ENCODE measurements at places on chromosomes 11 and 22.

DNA sequence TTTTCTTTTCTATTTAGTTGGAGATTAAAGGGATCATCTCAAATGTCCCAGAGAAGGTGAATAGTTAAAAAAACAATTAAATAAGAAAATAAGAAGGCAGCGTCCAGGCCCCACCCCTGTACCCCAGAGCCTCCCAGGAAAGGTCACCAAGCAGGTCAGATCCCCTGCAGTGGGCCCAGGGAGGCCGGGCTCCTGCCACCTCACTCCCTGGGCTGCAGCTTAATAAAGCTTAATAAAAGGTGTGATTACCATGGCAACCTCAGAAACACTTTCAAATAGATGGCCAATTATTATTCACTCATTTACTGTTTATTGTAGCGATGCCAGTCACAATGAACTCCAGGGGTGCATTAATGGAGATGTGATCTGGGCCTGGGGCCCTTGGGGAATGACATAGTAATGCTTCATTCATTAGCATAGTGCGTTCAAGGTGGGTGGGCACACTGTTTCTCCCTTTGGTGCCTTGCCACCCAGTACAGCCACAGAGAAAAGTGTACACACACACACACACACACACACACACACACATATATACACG, 386.2 kb downstream of the CADM1 start:
- DNase-seq, result no peak

DNA sequence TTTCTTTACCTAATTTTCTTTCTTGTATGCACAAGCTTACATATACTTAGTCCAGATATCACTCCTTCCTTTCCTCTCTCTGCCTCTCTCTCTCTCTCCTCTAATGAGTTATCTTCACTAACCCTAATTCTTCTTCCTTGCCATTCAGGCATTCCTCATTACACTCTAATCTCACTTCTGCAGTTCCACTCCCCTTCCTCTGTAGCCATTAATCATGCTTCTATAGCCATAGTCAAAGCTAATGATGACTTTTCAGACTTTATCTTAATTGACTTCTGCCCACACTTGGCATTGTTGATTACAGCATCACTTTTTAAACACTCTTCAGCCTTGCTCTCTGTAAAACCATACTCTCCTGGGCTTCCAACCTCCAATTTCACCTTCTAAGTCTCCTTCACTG, 35.3 kb upstream of the SC5D start:
- no peak for DNase-seq

DNA sequence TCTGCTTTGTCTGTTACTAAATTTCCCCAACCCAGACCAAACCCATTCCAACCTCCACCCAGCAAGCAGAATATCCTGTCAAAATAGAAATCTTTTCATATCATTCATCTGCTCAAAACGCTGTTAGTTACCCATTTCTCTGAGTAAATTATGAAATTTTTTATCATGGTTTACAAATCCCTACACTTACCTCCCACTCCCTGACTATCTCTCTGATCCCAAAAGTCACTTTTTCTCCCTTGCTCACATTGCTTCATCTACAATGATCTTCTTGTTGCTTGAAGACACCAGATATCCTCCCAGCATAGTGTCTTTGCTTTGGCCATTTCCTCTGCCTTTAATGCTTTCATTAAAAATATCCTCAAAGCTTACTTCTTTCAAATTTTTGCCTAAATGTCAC, 195.5 kb upstream of the CTSC start:
- no peak for DNase-seq

- peak; percentile 98 for DNase-seq
Observed at GRCh38 chr22:37904572-37905533, 1.2 kb upstream of the MICALL1 start.

GRCh38 chr11:121810291-121810690, 305.7 kb downstream of the BLID start:
- peak; percentile 78 for DNase-seq

DNA sequence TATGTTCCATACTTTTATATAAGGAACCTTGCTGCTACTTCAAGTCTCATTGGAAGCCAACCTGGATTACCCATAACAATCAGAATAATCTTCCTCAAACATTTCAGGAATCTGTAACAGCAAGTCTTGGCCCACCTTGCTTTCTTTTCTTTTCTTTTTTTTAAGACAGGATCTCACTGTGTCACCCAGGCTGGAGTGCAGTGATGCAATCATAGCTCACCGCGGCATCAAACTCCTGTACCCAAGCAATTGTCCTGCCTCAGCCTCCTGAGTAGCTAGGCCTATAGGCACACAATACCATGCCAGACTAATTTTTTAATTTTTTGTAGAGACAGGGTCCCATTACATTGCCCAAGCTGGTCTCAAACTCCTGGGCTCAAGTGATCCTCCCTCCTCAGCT, 29.3 kb upstream of the PRDM10 start:
- no peak for DNase-seq

DNA sequence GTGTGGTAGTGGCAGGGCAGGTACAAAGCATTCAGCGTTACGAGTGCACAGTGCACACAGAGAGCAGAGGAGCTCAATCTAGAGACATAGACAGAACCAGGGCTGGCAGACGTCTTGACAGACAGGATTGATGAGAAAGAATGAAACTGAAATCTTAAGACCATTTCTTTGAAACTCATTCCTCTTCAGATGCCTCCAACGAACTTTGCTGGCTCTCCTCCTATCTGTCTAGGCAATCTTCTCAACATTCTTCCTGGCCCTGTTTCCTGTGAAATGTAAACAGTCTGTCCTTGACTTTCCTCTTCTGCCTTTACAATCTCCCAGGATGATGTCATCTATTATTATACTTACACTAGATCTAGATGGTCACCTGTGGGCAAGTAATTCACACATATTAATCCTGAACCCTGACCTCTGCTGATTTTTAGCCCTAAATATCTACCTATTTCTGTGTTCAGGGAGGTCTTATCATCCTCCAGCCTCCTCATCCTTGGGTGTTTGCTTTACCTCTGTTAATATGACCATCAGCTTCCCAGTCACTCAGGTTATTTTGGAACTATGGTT, 119.5 kb downstream of the ENTHD1 start:
- DNase-seq, result no peak
